ENCODE measurements at places on chromosomes 1 and 21.

DNA sequence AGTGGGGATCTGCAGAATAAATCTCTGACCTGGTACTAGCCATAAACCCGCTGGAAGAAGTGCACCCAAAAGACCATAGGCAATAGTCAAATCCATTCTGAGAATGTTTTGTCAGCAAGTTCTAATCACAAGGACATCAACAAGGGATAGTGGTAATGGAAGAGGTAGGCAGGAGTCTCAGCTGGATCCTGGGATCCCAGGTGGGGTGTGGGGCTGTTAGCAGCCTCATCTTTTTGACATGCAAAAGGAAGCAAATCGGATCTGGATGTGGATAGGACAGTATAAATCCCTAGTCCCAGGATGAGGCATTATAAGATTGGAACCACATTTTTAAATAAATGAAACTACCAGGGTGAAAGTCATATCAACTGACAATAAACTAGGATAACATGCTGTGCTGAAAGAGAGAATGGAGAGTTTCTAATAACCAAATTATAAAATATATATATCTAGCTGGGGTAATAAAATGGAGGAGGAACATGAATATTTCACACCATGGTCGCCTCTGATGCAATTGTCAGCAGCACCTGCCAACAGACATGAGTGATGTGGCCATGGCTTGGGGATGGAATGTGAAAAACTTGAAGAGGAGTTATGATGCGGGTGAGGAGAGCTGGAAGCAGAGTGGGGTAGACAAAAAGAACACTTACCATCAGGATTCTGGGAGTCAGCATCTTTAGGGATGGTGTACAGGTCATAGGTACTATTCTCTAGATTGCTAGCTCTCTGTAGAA lies 23.7 kb upstream of the PEX19 start:
- peak; percentile 18 for DNase-seq

GRCh38 chr1:207831517-207832327 lies 79.2 kb downstream of the CD34 start:
- no peak for DNase-seq

GRCh38 chr1:165218731-165219130 lies 137.8 kb downstream of the LMX1A start:
- DNase-seq = no peak

- no peak for DNase-seq
Measured at GRCh38 chr1:244030481-244031040, 20.5 kb upstream of the ZBTB18 start.

- no peak for DNase-seq
Measured at GRCh38 chr1:152021569-152021968, 15.2 kb downstream of the S100A11 start.

GRCh38 chr1:111221276-111221632 lies 6.3 kb upstream of the CHI3L2 start:
- peak; percentile 55 for DNase-seq

- no peak for DNase-seq
Measured at GRCh38 chr1:42758641-42759040, 8.2 kb downstream of the P3H1 start.

GRCh38 chr1:176073524-176074157 lies 133.4 kb downstream of the COP1 start:
- peak; percentile 83 for DNase-seq

Measured in fibroblast of the aortic adventitia (primary cell).